ENCODE measurements at places on chromosomes 5 and 9. TPM values are rescaled to one million over a fixed set of nuclear protein-coding genes. Genes with fewer than 3 reads are reported as not detected.

- DNase-seq, result no peak
Measured at GRCh38 chr5:136108180-136108611, 24.4 kb upstream of the SMAD5 start.

DNA sequence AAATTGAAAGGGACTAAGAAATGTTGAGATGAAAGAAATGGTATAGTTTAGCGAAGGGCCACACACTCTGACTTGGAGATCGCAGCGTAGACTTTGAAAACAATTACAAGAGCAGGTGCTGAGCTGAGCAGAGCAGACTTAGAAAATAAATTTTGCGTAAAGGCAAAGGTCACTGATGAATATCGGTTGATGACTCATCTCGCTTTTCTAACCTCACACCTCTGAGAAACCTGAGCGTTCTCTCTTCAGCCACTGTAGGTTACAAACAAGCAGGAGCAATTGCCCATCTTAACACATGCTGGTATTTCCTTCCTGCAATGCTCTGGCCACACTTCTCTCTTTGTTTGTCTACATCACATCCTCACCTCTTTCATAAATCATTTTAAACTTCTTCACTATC lies 190.6 kb upstream of the C9orf72 start:
- DNase-seq, result no peak

GRCh38 chr5:175840050-175840841 lies 31.1 kb upstream of the CPLX2 start:
- no peak for DNase-seq

- DNase-seq, result no peak
Measured at GRCh38 chr5:133327946-133328401, 276.2 kb downstream of the HSPA4 start.

DNA sequence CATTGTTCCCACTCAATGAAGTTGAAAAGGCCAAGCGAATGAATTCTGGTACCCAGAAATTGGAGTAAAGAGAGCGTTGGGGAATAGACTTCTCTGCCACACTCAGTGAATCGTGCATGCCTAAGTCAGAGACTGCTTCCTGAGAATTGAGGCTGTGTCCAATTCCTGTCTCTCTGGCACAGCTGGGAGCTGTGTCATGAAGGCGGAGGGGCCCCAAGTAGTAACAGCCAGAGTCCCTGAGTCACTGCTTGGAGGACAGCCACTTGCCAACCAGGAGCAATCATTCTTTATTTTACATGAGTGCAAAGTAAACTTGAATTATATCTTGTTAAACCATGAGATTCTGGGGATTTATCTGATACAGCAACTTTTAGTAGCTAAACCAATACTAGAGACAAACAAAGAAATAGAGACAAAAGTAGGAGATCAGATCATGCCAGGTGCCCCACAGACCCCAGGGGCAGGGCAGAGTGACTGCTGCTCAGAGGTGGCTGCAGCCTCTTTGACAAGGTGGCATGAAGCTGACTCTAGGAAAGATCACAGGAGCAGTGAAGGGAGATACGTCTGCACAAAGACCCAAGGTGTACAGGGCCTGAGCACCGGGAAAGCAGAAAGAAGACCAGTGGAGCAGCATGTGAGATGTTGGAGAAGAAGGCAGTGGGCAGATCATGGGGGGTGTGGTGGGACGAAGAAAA lies 246.0 kb downstream of the GADD45G start:
- no peak for DNase-seq

- DNase-seq, result peak; percentile 63
Measured at GRCh38 chr9:6645355-6646292, at the start of gene GLDC. TSS of gene GLDC (minus strand) at chr9:6645729. CDS start at chr9:6645499, 230 bp downstream.

DNA sequence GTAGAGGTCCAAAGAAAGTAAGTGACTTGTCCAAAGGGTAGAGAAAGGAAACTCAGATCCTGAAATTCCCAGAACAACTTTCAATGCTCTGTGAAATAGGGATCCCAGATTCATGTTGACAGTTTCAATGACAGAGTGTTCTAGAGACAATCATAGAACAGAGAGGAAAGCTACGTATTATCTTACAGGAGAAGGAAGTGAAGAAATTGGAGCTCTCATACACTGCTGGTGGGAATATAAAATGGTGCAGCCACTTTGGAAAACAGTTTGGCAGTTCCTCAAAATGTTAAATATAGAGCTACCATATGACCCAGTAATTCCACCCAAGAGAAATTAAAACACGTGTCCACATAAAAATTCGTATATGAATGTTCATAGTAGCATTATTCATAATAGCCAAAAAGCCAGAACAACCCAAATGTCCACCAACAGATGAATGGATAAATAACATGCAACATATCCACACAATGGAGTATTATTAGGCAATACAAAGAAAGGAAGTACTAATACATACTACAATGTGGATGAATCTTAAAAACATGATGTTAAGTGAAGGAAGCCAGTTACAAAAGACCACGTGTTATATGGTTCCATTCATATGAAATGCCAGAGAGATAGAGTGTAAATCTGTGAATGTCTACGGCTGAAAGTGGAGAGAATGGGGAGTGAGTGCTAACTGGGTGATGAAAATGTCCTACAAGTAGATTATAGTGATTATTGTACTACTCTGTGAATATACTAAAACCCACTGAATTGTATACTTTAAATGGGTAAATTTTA lies 197.1 kb downstream of the NTRK2 start:
- no peak for DNase-seq

- no peak for DNase-seq
Measured at GRCh38 chr5:142696379-142696778, 10.5 kb upstream of the FGF1 start.

DNA sequence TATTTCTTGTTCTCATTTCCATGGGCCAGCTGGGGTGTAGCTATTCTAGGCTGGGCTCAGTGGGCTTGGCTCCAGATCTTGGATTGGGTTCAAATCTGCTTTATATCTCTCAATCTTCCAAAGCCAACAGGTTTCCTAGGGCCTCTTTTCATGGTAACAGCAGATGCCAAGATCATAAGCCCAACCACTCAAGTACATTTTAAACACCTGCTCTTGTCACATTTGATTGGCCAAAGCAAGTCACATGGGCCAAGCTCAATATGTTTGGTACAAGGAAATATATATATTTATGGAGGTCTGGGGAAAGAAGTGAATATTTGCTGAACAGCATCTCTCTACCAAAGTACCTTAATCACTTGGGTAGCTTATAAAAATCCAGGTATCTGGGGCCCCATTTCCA lies 49.5 kb downstream of the MRRF start:
- no peak for DNase-seq

GRCh38 chr9:32823101-32823500 lies 39.8 kb downstream of the TMEM215 start:
- DNase-seq, result no peak

DNA sequence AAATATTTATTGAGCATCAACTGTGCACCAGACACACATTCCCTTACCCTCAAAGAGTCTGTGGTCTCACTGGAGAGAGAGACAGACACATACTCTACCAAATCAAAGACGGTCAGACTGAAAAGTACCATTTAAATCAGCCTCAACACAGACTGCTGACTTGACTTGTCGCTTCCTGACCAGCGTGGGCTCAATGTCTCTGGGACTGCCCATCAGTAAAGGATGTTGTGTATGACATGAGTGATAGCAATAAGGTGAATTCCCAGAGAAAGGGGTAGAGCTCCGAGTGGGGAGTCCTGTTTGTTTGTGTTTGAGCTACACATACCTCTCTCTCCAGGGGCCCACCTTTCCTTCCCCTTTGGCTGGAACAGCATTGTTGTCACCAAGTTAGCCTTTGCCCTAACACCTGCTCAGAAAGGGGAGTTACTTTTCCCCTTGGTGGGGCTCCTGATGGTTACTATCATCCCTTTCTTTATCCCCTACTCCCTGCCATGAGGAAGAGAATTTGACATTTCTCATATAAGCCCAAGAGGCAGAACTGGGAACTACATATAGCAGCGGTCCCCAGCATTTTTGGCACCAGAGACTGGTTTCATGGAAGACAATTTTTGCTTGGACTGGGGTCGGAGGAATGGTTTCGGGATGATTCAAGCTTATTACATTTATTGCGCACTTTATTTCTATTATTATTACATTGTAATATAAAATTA lies 33.9 kb downstream of the NR4A3 start:
- DNase-seq, result no peak

DNA sequence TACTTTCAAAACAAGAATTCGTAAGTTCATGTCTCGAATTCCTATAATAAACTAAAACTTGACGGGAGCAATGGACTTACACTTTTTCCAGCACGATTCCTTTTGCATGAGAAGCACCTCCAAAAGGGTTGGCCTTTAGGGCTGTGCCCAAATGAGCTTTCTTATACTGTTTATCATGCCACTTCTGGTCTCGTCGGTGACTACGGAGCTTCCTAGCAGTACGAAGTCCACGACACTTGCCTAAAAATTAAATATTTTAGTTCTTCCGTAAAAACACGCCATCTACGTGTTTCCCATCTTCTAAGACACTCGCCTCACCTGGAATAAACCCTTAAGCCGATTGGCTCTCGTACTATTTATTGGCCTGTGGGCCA lies 554 bp downstream of the RPS23 start:
- DNase-seq, result no peak

The GHR gene
- 31.0 TPM for total RNA-seq

The SV2C gene
- 4.9 TPM for total RNA-seq

The SNCAIP gene
- 8.1 TPM for total RNA-seq

Measured in sciatic nerve (tissue), 2 donors.